ENCODE measurements at places on chromosomes 11 and 22.

GRCh38 chr11:16111690-16112089 is 244.7 kb downstream of the SOX6 start:
- no peak for DNase-seq

DNA sequence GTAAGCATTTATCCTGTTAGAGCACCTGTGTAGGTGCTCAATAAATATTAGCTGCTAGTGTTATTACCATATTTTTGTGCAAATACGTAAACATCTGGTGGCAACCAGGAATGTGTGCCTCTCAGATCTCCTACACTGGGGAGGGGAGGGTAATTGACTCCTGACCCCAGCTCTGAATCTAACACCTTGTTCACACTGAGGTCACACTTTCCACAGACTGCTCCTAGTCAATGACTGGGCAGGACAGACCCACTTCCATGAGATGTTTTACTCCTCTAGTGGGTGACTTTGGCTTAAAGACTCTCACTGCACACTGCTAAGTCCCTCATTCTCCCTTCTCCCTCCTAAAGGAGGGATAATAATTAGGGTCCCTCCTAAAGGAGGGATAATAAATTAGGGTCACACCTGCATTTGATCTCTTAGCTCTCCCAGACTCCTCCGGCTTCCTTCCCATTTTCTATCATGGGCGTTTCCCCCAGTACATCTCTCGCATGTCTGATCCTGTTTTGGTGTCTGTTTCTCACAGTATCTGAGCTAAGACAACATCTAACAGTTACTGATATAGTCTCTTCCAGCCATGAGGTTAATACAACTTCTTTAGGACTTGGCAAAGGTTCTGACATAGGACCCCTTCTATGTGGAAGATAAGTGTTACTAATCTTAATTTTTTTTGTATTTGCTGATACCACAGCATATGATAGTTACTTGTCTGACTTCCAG is 8.0 kb downstream of the CSTPP1 start:
- DNase-seq, result no peak

DNA sequence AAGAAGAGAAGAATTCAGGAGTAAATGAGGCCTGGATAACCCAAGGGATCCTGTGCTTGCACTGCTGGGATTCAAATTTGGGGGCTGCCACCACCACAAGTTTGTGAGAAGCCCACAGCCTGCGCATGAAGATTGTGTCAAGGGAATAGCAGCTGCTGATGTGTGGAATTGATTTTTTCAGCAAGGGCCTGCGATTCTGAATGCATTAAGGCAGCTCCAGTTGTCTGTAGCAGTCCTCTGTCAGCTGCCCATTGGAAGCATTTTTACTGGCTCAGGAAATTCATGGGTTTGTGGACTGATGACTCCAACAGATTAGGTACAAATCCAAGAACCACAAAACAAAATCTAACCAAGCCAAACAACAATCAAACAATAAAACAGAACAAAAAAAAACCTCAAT is 14.0 kb downstream of the ARVCF start:
- no peak for DNase-seq

- DNase-seq, result peak; percentile 73
These were observed 1.5 kb upstream of the KLHDC7B start for GRCh38 chr22:50544078-50544745.

GRCh38 chr11:19499026-19499669 is 213.5 kb upstream of the NAV2 start:
- no peak for DNase-seq

- no peak for DNase-seq
These were observed 92.0 kb downstream of the MYEOV start for GRCh38 chr11:69385832-69386427.

DNA sequence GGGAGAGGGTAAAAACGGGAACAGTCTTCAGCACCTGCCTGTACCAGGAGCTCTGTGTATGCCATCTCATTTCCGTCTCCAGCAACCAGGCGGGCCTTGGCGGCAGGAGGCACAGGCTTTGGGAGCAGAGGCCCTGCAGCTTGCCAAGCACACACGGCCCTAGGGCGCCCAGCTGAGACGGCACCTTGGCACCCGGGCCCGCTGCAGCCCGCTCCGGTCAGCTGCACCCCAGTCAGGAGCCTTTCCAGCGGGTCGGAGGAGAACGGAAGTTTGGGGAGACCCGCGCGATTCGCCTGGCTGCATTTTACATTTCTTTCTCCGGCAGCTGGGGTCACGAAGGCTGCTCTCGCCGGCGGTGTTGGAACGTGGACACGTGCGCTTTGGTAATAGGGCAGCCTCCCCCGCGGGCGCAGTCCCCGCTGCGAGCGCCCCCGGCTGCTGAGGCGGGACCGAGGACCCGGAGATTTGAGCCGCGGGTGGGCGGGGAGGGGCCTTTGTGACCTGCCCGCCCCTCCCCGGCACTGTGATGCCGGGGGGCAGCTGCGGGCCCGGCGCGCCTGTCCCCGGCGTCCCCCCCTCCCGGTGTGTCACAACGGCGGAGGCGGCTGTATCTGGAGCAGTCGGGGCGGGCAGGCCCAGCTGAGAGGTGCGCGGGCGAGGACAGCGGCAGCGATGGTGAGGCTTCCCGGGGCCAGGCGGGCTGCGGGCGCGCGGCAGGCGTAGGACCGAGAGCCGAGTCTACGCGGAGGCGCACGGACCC is at the start of gene TUBA8:
Gene TUBA8, plus strand, starts transcription at position 616 of the 760 bp plus-strand sequence. Its CDS starts 57 bp downstream, at position 673.
- DNase-seq, result no peak

- DNase-seq, result no peak
These were observed 85.0 kb upstream of the CLPB start for GRCh38 chr11:72519220-72519881.

DNA sequence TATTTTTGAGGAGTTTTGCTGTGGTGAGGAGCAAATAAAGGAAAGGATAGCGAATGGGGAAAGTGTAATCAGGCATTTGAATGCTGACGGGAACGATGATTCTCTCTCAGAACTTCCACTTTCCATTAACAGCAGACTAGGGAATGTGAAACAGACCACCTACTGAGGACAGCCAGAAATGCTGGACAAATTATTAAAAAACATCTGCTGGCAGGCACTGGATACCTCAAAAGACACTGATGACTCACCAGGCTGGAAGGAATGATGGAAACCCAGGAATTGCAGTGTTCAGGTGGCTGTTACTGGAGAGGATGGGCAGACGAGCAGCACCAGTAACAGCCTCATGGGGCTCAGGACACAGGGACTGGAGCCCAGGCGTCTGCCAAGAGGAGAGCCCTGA is 33.4 kb downstream of the PLA2G6 start:
- DNase-seq, result no peak

DNA sequence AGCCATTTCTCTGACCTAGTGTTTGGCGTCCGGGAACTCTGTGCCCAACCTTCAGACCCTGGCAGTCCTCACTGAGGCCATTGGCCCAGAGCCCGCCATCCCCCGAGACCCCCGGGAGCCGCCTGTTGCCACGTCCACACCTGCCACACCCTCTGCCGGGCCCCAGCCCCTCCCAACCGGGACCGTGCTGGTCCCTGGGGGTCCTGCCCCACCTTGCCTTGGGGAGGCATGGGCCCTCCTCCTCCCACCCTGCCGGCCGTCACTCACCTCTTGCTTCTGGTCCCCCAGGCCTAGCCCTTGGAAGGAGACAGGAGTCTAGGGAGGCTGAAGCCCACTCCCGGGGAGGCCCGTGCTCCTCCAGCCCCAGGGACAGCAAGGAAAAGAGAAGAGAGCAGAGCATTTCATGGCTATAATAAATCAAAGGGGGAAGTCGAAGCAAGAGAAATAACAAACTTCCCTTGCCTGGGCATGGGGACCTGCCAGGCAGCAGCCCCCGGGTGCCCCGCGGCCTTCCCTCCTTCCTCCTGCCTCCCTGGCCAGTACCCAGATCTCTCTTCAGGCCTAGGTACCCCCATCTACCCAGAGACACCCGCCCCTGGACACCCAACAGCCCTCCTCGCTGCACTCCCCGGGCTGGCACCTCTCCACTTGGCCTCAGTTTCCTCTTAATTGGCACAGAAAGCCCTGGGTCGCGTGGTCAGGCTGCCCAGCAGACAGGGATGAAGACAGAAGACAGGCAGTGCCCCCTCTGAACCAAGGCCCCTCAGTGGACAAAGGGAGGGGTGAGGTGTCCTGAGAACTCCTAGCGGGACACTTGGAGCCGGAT is 13.0 kb upstream of the SLC39A13 start:
- DNase-seq, result no peak

DNA sequence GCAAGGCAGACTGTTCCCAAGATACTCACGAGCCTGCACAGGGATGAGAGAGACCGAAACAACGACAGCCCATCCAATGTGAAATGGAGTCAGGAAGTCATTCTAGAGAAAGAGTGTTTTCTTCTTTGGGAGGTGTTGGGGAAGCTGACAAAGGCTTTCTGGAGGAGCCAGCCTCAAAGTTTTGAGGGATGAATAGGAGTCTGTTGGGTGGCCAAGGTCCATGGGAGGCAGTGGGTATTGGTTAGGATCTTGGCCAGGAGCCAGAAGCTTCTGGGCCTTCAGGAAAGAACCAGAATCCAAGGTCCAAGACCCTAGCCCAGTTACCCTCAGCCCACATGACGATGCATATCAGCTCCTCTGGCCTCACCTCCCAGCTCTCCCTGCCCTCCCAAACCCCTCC is 59.9 kb upstream of the SHISAL1 start:
- DNase-seq, result no peak

- DNase-seq, result no peak
These were observed 638.6 kb upstream of the LRRC4C start for GRCh38 chr11:42098075-42098474.

GRCh38 chr22:48729499-48730171 is 1098.0 kb downstream of the BRD1 start:
- DNase-seq, result no peak

GRCh38 chr11:12122083-12122482 is 11.7 kb downstream of the MICAL2 start:
- no peak for DNase-seq

- no peak for DNase-seq
These were observed 53.0 kb downstream of the MACROD1 start for GRCh38 chr11:64112771-64113461.

DNA sequence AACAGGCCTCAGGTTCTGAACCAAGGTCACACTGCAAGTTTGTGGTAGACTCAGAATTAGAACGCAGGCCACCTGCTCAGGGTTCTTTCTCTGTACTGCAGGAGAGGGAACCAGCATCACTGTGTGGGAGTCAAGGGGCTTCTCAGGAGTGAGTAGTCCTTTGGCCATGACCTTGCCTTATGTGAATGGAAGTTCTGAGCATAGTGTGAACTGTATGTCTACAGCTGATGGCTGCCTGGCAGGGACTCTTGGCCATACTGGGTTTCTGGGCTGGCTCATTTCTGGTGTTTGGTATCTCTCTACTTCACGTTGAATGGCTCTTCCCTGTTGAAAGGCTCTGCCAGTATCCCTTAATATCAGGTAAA is 40.1 kb upstream of the TUB start:
- no peak for DNase-seq

- DNase-seq, result no peak
These were observed 1.6 kb upstream of the OMP start for GRCh38 chr11:77101043-77101537.

DNA sequence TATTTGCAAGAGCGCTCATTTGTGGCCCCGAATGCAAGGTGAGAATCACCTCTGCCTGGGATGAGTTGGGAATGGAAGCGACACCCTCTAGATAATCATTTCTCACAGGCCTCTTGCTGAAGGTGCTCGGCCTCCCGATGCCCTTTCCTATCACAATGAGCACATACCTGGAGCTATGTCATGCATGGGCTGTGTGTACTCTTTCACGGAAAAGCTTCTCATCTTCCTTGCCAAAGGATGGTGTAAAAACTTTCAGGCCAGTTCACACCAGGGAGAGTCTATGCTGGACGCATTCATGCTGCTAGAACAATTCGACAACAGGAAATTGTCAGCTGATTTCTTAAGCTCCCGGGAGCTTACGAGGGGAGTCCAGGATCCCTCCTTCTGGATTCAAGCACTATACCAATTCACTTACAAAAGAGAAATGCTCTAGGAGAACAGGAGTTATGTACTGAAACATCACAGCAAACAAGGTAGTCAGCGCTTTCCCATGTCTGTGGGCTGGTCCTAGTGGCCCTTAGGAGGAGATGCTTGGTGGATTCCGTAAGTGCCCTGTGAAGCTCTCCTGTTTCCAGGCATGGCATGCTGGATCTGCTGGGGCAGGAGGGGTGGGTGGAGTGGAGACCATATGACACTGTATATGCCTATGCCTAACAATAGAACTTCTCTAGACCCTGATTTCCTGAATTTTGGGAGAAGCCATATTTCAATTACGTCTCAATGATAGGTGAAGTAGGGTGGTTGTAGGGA is 53.1 kb upstream of the B3GAT1 start:
- DNase-seq, result no peak

DNA sequence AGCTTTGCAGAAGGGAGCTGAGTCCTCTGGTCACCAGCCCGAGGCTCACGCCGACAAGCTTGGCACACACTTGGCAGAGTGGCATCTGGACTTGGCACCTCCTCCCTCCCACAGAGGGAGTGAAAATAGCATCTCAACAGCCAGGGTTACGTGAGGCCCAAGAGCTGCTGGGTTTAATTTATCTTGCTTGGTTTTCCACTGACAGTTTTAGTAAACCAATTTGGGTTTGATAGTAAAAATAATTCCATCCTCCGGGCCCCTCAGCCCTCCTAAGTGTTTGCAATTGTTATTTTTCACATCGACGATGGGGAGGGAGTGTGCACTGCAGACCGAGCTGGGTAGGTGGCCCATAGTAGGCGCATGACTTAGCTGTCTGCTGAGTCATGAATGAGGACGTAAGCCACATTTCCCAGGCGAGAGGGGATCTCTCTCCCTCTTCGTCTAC is 107.6 kb upstream of the ASPHD2 start:
- no peak for DNase-seq

DNA sequence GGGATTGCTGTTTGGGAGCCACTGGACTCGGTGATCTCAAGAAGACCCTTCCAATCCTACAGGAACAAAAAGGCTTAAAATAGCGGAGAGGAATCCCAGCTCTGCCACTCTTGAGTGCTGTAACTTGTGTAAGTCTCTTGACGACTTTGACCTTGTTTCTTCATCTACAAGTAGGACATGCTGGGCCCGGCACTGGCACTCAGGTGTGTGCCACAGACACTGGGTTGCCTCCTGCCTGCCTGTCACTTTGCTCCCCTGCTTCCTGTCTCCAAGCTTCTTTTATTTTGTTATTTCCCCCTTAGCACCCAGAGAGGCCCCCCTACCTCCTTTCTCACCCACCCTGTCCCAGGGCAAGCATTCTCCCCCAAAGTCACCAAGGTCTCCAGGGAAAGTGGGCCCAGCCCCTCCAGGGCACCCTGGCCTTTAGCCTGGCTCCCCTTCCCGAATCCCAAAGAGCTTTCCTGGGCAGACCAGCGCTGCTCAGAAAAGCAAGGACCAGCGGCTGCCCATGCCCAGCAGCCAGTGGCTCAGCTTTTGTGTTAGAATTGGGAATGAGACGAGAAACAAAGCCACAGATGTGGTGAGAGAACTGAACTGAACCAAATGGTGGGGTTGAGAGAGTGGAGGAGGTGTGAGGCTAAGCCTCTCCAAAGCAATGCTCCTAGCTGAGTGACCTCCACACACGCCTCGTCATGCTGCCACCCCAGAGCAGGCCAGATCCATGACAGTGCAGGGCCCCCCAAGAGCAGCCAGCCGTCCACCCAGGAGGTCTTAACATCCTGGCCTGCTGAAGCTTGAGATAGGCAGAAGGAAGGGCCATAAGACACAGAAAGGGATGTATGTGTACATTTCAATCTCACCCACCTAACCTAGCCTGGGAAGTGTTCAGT is 4.5 kb downstream of the TRIM29 start:
- no peak for DNase-seq

- DNase-seq, result no peak
These were observed 50.4 kb downstream of the TCP11L1 start for GRCh38 chr11:33089776-33090175.

- DNase-seq, result no peak
These were observed 309.5 kb downstream of the C11orf87 start for GRCh38 chr11:109731451-109731850.

Measured in activated T-helper 1 cell treated with anti-CD3 and anti-CD28 coated beads, Interleukin-2, amount 50 U/mL, for 16 hours (primary cell).